ENCODE measurements at places on chromosomes 2 and 18.
A peak's percentile ranks its signal among the peaks of the same experiment; 100 is the strongest.

GRCh38 chr2:33492399-33493134, 16.1 kb downstream of the RASGRP3 start:
- DNase-seq = no peak

GRCh38 chr2:32422133-32422532, 65.3 kb downstream of the BIRC6 start:
- no peak for DNase-seq

- no peak for DNase-seq
Observed at GRCh38 chr18:27704736-27705361, 472.1 kb downstream of the CDH2 start.

DNA sequence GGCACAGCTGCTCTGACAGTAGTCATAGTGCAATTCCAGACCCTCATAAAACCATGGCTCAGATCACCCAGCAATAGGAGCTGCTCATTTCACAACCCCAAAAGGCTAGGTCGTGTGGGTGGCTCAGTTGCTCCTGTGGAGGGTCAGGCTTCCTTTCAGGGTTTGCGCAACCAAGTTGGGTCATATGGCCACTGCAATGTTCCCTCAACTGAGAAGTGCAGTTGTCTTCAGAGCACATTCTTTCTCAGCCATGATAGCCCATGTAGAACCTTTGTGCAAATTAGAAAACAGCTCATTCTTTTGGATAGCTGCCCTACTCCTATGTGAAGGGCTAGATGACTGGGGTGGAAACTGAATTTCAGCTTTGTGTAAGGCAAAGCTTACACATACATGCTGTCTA, 3.2 kb downstream of the SERPINB13 start:
- no peak for DNase-seq

DNA sequence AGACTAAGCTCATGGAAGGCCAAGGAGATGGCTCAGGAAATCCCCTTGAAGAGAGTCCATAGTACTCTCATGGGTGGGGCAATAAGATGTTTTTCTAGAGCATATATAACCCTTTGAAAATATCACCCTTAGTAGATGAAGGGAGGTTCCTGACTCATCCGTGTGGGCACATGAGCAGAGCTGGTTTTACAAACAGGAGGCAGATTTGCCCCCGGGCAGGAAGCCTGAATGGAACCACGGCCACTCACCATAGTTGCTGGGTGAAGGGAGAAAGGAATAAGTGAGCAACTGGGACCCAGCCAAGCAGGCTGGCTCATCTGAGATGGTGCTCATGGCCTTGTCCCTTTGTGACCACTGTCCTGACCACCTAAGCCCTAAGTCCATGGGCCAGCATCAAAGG, 29.0 kb upstream of the MAPRE3 start:
- no peak for DNase-seq

DNA sequence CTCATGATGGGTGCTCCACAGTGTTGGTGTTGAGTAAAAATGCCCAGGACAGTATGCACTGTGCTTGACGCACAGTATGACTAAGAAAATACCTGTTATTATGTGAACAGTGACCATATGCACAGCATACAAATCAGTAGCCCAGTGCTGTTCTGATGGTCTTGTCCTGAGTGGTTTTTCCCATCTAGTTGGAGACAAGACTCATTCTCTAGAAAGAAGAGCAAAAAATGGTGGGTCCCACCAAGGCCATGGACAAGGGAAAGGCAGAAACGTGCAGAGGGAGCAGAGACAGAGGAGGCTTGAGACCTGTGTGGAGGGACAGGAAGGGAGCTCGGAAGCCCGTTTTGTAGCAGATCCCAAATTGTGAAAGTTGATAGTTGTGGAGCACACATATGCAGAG, 987 bp upstream of the SMIM21 start:
- DNase-seq = no peak

GRCh38 chr18:55119434-55119833, 160.2 kb upstream of the CCDC68 start:
- DNase-seq = no peak

DNA sequence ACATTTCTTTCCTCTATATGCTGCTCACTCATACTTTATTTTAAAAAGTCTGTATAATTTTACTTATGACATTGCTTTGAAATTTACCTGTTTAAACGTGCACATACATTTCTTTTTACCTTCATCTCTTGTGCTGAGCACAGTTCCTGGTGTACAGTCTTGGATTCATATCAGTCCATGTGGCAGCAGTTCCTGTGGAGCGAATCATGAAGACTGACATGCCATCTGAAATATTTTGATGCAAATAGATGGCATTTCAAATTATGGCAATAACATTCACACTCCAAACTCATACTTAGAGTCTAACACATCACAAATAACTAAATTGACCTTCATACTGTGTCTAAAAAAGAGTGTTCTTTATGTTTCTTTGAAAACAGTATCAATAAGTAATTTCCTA, 90.3 kb upstream of the CDH2 start:
- no peak for DNase-seq

DNA sequence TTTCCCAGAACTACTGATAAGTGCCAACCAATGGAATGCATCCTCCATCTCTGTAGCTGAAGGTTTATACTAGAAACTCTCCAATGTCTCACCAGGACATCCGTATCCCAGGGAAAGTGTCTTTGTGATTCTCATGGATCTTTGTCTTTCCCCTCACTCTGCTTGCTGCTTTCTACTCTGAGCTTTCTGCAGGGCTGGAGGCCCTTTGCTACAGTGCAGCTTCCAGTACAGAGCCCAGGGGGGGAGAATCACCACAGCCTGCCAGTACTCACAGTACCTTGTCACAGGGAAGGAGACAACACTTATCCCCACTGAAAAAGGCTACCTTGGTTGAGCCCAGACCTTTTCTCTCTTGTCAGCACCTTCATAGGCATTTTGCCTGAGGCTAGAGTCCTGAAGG, 627.0 kb downstream of the CNTNAP5 start:
- DNase-seq = no peak

DNA sequence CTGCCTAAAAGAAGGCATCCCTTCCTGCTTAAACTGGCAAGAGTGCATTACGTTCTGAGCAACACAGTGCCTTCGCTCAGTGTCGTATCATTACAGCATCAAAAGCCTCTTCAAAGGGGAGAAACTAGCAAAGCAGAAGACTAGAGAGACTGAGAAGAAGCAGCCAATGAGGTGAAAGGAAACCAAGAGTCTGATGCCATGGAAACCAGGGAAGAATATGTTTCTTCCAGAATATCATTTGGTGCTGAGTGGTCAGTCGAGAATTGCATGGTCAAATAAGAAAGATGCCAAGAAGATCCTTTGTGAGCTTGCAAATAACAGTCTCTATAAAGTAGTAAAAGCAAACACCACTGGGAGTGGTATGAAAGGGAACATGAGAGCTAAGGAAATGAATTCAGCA, 312.1 kb upstream of the CHST9 start:
- DNase-seq = no peak

- DNase-seq = peak; percentile 77
Observed at GRCh38 chr2:70123051-70123828, 36.0 kb downstream of the PCBP1 start.

- no peak for DNase-seq
Observed at GRCh38 chr2:109508556-109508955, 105.2 kb downstream of the SEPTIN10 start.

DNA sequence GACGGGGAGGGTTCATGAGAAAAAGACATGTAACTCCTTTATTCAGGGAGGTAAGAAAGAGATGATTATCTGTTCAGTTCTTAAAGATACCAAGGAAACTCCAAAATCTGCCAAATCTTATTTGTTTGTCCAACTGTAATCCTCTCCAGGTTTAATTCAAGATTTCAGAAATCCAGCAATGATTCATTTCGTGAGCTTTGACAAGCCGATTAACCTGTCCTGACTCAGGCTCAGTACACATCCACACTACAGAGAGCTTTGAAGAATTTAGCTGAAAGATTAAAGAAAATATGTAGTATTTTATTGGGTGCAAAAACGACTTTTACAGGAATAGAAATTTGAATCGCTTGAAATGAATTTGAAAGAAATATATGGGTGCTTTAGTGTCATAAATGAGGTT, 1.1 kb downstream of the SPAG16 start:
- DNase-seq = no peak

DNA sequence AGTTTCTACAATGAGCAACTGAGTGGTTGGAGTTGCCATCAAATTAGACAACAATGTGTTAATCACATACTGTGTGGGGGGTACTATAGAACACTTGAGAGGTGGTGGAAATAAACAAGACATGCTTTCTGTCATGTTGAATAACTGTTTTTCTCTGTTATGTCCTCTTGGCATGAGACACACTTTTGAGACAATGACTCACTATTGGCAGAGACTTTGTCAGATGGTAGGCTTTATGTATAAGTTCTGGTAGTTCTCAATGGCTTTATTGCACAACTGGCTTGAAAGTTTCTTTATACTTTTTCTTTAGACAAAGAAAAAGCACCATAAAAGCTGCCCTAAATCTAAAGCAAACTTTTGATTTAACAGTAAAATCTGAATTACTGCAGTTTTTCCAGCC, 578.7 kb downstream of the ADCYAP1 start:
- DNase-seq = no peak

- DNase-seq = no peak
Observed at GRCh38 chr2:17599617-17600016, 59.1 kb downstream of the VSNL1 start.

DNA sequence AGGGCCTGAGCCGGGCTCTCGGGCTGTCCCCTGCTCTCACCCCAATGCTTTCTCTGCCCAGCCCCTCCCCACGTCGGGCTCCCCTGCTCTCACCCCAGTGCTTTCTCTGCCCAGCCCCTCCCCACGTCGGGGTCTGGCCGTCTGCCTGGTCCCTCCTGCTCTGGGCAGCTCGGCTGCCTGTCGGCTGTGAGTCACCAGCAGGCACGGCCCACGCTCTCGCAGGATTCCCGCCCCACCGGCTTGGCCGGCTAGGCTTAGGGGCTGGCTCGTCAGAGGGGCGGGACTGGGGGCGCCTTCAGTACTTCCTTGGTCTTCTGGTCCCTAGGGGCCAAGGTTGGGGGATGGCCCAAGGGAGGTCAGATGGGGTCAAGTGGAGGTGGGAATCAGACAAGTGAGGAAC, 3.3 kb downstream of the BOK start:
- DNase-seq = peak; percentile 78

DNA sequence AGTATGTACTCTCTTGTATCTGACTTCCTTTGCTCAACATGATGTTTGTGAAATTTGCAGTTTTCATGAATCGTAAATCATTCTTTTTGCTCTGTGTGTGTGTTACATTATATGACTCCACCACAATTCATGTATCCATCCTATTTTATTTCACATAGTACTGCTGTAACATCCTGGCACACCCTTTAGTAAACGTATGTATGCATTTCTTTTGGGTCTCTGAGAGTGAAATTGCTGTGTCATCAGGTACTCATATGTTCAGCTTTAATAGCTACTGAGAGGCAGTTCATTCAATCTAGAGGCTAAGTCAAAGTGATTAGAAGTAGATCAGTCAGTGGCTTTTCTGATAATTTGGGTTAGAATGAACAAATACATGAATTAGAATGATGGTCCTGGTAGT, 118.8 kb downstream of the ESCO1 start:
- DNase-seq = no peak

GRCh38 chr2:68879296-68879695, 8.1 kb upstream of the BMP10 start:
- DNase-seq = no peak

DNA sequence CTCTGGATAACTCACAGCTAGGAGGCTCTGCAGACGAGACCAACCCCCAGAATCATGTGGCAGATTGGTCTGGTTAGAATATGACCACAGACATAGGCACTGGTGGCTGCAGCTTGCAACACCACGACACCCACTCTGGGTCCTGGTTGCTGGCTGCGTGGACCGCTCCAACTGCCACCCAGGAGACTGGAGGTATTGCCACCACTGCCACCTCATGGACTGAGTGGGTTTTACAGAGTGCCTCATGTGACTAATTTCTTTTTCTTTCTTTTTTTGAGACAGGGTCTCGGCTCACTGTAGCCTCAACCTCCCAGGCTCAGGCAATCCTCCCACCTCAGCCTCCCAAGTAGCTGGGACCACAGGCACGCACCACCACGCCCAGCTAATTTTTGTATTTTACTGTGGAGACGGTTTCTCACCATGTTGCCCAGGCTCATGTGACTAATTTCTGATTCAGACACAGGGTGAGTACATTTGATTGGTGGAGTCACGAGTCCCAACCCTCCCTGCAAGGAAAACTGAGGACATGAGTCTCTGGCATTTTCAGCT, 29.9 kb upstream of the NT5DC4 start:
- DNase-seq = peak; percentile 69

- DNase-seq = no peak
Observed at GRCh38 chr2:45255563-45255962, 246.3 kb upstream of the SIX2 start.

DNA sequence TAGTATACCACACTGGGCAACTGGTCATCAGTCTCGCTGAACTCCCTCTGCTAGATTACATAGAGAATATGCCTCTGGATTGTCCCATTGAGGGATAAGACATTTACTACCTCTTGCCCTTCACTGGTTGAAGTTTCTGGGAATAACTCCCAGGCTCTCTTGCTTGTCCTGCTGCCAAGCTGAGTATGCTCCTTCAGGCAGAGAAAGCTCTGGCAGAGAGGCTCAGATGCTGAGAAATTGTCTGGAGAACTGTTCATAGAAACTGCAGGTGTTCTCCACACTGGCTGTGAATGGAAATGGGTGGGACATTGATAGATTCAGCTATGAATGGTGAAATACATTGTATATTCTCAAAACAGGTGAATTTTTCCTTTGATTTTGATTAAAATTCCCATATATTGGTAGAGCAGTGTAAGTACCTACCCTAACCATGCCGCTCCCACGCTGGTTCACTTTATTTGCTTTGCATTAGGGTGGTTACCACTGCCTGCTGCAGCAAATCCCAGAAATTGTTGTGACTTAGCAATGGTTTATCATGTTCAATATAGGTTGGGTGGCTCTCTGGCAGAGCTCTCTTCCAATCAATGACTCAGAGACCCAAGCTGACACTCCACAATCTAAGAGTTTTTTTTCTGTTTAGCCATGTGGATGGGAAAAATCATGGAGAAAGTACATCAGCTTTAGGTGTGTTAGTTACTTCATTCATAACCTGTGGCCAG, 36.7 kb downstream of the FAM117B start:
- peak; percentile 25 for DNase-seq

DNA sequence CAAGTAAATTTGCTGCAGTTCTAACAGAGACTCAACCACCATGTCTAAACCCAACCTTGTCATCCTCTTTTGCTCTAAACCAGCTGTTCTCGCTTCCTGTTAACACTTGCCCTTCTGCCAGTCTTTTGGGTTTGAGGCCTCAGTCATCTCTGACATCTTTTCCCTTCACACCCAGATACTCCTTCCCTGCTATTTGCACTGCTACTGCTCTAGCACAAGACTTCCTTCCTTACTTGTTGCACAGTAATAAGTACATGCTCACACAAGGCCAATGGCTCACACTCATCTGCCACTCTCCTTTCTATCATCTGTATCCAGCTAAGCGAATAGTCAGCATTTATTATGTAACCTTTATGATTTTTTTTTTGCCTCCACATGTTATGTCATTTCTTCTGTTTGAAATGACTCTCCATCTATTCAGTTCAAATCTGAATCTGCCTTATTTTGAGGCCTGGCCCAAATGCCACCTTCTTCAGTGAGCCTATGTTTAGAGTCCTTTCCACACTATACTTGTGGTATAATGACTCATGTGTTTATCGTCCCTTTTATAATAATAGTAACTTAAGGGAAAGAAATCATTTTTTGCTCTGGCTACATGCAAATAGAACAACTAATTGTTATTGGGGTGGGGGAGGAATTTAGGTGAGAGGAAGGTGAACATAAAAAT, 22.5 kb upstream of the CDKL4 start:
- no peak for DNase-seq

Data from testis (tissue), 5 donors.